ENCODE measurements at places on chromosomes 6 and 20.

DNA sequence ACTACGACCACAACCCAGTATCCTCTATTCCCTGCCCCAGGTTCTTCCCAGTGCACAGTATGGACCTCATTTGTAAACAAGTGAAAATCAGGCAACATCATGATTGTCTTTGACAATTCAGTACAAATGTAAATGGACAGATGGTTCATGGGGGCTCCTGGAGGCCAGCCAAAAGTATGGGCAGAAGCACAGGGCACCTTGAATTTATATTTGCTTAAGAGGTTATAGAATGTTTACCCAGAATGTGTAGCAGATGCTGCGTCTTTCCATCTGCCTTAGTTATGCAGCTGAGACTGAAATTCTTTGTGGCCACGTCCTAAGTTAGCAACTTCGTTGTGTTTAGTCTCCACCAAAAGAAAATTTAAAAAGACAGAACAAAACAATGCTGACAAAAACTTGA lies 559.6 kb upstream of the NRSN1 start:
- no peak for DNase-seq

DNA sequence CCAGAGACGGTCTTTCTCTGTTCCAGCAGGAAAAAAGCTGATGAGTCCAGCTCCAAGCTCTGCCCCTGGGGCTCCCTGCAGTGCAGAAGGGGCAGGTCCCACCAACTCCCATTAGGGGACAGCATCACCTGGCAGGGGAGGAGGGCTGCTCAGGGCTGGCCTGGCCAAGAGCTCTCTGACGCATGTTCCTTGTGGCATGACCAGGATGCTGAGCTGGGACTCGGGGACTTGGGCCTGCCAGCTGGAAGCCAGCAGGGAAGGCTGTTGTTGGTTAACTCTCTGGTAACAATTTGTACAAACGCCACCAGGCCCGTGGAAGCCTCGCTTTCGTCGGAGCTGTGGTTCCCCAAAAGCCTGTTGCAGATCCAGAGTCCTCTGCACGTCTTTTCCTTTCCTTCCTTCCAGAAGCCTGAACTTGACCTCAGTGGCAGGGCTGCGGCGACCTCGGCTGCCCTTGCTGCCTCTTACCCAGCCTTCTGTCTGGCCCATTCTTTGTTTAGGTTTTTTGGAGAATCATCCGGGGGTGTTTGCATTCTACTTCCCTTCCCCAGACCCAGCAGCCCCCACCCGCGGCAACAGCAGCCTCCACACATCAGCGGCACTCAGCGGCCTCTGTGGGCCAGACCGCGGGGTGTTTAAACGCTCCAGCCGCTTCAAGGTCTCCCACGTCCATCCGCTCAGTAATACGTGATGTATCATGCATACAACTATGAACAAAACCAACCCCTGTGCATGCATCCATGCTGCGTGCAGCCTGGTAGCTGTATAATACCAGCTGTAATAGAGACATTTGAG lies 63.3 kb downstream of the GNAS-AS1 start:
- no peak for DNase-seq

- DNase-seq, result no peak
Measured at GRCh38 chr6:144797881-144798589, 512.9 kb downstream of the UTRN start.

DNA sequence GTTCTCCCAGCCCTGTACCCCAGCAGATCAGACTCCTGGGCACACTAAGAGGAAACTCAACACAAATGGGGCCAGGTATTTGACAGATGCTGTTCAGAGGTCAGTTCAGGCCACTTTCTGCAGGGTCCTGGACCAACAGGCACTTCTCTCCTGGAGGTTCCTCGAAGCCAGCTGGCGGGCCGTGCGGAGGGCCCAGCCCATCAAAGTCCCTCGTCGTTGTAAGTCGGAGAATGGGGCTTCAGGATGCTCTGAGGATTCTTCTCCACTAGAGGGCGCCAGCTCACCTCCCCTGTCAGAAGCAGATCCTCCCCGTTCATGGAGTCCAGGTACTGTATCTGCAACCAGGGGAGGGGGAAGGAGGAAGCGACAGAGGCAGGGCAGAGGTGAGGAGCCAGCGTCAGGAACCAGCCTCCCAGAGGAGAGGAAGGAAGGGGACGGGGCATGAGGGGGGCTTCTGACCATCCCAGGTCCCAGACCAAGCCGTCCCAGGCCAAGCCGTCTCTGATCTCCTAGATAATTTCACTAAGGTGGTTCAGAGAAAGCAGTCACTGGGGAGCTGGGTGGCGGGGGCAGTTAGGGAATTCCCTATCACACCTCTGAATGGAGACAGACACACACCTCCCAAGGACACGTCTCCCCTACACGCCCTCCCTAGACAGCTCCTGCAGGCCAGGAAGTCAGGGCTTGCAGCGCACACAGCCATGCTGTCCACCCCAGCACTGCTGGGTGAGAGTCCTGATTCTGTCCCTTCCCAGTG lies 11.7 kb upstream of the FAM83C start:
- DNase-seq, result peak; percentile 60

- DNase-seq, result no peak
Measured at GRCh38 chr6:31114541-31114878, at the start of gene PSORS1C1. TSS of gene PSORS1C1 (plus strand) at chr6:31114800. CDS start at chr6:31129633, 14,833 bp downstream.

GRCh38 chr6:82612475-82613039 lies 248.9 kb downstream of the TPBG start:
- no peak for DNase-seq

GRCh38 chr6:73521351-73521985 lies 636 bp upstream of the EEF1A1 start:
- peak; percentile 58 for DNase-seq

DNA sequence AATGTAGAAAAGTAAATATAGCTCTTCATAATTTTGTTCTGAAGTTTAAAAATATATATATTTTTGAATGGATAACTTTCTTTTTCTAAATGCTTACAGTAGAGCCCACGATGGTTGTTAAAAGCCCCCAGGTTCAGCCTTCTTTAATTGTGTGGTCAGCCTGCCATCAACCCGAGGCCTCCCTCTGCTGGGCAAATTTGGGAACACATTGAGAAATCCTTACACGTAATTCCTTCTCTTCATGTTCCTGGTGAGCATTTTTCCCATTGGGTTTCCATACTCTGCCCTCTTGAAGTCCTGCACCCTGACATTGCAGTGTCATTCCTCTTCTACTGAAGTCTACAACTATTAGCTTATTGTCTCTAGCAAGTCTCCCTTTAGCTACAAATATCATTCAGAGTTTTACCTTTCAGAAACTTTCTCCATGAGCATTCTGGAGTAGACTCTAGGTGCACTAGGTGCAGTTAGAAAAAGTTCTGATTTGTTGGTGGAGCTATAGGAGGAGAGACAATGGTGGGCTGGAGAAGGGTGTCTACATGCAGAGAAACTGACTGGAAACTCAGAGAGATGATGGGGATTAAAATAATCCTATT lies 40.6 kb downstream of the TRIM38 start:
- DNase-seq, result no peak

GRCh38 chr20:4876301-4876700 lies 125.0 kb downstream of the SLC23A2 start:
- DNase-seq, result no peak

GRCh38 chr6:125834348-125834747 lies 43.6 kb downstream of the NCOA7 start:
- DNase-seq, result no peak

GRCh38 chr20:63481503-63481902 lies 9.0 kb upstream of the KCNQ2 start:
- DNase-seq, result no peak

DNA sequence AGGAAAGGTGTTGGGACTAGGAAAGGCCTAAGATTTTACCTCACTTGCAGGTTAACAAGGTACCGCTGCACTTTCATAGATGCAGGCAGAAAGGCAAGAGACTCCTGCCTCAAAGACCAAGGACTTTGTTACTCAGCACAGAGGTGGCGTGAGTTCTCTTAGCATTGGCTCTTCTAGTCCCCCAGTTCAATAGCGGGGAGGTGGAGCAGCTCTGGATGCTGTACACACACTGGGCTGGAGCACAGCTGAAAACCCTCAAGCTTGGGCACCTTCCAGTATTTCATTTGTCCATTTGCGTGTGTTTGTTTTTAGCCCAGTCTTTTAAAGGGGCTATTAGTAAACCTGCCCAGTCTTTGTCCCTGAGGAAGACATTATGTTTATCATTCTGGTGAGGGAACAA lies 345.2 kb downstream of the FARS2 start:
- DNase-seq, result no peak

GRCh38 chr6:30041221-30041620 lies 19.8 kb upstream of the POLR1H start:
- no peak for DNase-seq

DNA sequence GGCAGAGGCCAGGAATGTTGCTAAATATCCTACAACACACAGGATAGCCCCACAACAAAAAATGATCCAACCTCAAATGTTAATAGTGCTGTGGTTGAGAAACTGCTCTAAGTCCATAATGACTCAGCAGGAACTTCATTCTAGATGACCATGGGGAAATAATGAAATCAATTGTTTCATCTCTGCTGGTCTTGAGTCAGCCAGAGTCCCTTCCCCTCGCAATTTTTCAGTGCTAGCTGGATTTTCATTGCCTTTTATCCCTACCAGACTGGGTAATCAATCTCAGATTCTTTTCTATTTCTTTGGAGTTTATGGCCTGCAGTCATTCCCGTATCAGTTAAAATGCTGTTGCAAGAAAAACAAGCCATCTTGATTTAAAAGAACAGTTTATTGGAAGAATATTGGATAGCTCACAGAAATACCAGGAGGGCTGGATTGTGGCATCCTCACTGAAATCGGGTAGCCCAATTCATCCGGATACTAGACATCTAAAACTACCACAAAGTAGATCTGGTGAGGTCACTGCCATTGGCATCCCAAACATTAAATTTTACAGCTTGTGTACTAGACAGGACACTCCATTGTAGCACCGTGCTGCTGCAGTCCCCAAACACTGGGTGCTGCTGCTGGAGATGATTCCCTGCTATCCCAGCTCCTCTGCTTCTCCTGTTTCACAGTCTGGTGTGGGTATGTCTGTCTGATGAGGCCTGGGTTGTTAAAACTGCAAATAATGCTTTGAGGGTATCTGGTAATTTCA lies 30.3 kb upstream of the POPDC3 start:
- DNase-seq, result no peak

DNA sequence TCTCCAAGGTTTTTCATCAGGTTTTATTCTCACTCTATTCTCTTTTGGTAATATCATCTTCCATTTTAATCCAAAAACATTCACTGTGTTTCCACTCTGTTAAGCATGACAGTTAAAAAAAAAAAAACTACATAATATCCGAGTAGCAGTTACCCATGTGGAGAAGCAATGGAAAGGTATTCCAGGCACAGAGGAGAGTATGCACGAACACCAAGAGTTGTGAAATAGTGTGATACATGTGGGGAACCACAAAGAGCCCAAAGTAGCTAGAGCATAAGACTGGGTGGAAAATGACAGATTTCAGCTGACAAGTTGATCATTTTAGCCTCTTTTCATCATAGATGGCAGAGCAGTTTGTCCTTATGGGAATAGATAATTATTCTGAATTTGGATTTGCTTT lies 19.9 kb upstream of the FBXL4 start:
- DNase-seq, result no peak

DNA sequence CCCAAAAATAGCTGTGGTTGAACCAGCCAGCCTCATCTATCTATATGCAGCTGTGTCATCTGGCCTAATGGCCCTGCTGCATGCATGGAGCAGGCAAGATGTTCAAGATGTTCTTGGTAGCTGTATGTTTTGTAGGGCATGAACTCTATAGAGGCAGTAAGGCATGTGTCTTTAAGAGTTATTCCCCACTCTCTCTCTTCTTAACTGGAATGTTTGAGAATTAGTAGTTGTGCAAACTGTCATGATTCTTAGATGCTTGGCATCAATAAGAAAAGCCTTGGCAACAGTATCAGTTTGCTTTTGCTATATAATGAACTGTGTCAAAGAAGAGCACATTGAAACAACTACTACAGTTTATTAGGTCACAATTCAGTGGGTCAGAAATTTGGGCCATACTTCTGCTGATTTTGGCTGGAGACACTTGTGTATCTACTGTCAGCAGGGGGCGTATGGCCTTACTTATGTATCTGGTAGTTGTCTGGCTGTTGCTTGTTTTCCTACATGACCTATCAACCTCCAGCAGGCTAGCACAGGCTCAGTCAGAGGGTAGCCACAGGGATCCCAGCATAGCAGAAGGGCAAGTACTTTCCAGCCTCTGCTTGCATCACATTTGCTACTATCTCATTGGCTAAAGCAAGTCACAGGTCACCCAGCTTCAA lies 56.1 kb upstream of the LAMP5 start:
- no peak for DNase-seq

GRCh38 chr6:131281471-131282270 lies 146.4 kb downstream of the AKAP7 start:
- DNase-seq, result peak; percentile 10

GRCh38 chr20:3163099-3164042 lies 3.7 kb upstream of the FASTKD5 start:
- DNase-seq, result no peak

GRCh38 chr6:150325066-150325772 lies 43.6 kb upstream of the IYD start:
- no peak for DNase-seq

GRCh38 chr20:19427480-19427879 lies 215.0 kb downstream of the SLC24A3 start:
- DNase-seq, result no peak

- no peak for DNase-seq
Measured at GRCh38 chr6:163345931-163346330, 68.6 kb upstream of the QKI start.

DNA sequence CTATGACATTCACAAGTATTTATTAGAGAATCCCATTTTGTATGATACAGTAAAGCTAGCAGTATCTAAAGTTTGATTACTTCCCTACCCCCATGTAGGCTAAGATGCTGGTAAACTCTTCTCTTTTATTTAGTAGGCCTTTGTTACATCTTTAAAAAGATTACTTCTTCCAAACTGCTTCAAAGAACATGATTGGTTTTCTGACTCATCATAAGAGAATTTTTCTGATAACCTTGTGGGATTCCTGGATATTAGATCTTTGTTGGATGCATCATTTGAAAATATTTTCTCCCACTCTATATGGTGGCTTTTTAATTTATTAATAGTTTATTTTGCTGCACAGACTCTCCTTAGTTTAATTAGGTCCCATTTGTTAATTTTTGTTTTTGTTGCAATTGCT lies 898.3 kb upstream of the ADGRB3 start:
- DNase-seq, result no peak

- DNase-seq, result no peak
Measured at GRCh38 chr20:14783766-14784165, 446.4 kb upstream of the FLRT3 start.

GRCh38 chr6:64694356-64694755 lies 1012.7 kb downstream of the EYS start:
- no peak for DNase-seq

- no peak for DNase-seq
Measured at GRCh38 chr6:33748841-33749240, 2.1 kb upstream of the IP6K3 start.

- no peak for DNase-seq
Measured at GRCh38 chr20:43988451-43988850, 73.8 kb downstream of the TOX2 start.

GRCh38 chr20:64113796-64114355 lies 6.5 kb upstream of the NPBWR2 start:
- no peak for DNase-seq

DNA sequence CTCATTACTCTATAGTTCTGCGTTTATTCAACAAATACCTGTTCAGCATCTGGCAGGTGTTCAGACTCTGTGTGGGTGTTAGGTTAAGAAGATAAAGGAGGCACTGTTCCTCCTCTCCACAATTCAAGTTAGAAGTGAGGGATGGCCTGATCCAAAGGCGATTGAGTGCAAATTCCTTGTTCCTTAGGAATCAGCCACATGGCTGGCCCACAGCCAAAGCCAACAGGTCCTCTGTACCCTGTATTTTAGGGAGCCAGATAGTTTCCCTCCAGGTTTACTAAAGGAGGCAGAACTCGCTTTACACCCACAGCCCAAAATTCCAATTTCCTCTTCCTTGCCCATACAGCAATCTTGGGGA lies 5.0 kb upstream of the CD40 start:
- DNase-seq, result no peak

- no peak for DNase-seq
Measured at GRCh38 chr20:35503841-35504561, 25.5 kb downstream of the C20orf173 start.
